Endothelial cell (in vitro differentiated cells): ENCODE measurements at places on chromosomes 2 and 18.

DNA sequence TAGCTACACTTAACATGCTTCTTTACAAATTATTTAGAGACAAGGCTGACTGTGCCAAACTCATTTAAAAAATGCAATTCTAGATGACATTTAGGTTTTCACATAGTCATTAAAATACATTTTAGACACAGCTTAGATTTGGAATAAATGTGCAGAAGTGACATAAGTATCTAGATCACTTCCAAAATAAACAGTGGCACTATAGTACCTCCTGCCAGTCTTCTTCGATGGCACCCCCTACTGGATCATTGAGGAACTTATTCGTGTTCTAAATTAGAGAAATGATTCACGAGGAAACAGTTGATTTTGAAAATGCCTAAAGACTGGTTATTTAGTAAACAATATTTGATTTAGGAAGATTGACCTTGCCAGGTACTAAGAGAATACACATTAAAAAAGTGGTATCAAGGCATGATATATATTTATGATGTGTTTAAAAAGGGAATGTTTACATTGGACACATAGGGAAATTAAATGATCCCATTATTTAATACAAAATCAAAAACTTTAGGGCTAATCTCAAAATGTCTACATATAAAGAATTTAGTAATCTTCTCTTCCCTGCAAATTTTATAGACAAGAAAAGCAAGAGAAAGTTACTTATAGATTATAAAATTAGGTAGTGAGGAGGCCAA is 323.9 kb downstream of the XIRP2 start:
- peak; percentile 56 for DNase-seq

DNA sequence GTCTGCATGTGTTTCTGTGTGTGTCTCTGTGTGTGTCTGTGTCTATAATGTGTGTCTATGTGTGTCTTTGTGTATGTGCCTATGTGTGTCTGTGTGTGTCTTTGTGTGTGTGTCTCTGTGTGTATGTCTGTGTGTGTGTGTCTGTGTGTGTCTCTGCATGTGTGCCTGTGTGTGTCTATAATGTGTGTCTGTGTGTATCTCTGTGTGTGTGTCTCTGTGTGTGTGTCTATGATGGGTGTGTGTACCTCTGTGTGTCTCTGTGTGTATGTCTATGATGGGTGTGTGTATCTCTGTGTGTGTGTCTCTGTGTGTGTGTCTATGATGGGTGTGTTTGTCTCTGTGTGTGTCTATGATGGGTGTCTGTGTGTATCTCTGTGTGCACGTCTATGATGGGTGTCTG is 126.2 kb upstream of the GPC1 start:
- no peak for DNase-seq

GRCh38 chr2:223585666-223586065 is 16.5 kb downstream of the SCG2 start:
- DNase-seq: no peak

- DNase-seq: no peak
Observed at GRCh38 chr2:236702657-236703372, 133.2 kb downstream of the ACKR3 start.

GRCh38 chr2:48755473-48755872 is at the start of gene LHCGR:
Gene LHCGR, minus strand, starts transcription at chr2:48755724. Its CDS starts 53 bp downstream, at chr2:48755671.
- DNase-seq: peak; percentile 39

- no peak for DNase-seq
Observed at GRCh38 chr2:73736378-73736777, 767 bp downstream of the TPRKB start.

DNA sequence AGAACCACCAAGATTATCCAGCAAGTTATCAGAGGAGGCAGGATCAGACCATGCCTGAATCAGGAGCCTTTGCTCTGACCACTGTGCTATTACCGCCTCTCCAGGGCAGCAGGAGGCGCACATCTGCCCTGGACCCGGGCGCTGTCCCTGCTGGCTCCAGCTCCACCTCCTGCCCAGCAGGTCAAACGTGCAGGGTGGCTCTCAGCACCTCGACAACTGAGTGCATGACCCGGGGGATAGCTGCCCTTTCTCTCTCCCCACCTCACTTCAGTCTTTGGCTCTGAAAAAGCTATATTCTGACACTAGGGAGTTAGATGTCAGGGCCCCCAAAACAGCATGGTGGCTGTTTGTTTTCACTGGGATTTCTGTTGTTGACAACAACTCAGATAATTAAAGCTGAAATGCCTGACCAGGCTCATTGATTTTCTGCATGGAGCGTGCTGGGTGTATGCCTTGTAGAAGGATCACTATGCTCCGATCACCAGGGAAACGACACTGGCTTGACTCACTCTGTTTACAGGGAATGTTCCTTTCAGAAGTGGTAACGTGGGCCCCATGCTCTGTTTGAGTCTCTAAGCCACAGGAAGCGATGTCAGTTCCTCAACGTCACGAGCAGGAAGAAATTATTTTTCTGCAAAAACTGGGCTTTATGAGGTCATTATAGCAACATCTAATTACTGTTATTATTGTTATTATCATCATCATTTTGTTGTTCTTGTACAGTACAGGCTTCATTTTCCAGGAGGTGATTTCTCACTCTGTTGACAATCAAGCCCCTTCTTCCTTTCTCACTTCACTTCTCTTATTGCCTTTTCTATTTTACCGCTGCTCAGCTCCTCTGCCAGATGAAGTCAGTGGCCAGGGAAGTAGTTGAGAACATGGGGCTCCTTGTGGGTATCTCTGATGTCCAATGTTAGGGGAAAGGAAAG is 125.6 kb downstream of the PLB1 start:
- DNase-seq: peak; percentile 35

DNA sequence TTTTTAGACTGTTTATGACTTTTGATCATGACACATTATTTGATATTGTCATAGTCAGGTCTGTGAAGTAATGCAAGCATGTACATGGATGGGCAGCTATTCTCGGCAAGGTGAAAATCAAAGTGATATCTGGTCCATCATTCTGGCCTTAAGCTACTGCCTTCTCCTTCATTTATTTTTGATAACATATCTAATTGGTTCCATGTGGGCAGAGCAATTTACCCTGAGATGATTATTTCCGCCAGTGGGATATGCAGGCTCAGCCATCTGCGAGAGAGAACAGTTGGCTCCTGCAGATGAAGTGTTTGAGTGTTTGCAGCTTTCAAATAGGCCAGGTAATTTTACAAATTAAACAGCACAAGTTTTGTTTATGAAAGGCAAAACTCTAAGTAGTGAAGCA is 116.4 kb downstream of the LYPD6 start:
- DNase-seq: no peak

DNA sequence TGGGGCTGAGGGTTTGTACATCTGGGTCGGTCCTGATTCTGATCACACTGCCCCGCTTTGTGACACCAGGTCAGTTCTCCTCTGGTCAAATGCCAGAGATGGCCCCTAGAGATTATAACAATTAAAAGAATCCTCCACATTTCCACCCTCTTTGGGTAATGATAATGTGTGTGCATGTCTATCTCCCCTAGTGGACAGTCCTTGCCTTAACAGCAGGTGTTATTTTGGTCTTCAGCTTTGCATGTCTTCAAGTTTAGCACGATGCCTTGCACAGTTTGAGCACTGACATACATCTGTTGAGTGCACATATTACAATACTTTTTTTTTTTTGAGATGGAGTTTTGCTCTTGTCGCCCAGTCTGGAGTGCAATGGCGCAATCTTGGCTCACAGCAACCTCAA is 25.7 kb upstream of the COX7A2L start:
- no peak for DNase-seq

DNA sequence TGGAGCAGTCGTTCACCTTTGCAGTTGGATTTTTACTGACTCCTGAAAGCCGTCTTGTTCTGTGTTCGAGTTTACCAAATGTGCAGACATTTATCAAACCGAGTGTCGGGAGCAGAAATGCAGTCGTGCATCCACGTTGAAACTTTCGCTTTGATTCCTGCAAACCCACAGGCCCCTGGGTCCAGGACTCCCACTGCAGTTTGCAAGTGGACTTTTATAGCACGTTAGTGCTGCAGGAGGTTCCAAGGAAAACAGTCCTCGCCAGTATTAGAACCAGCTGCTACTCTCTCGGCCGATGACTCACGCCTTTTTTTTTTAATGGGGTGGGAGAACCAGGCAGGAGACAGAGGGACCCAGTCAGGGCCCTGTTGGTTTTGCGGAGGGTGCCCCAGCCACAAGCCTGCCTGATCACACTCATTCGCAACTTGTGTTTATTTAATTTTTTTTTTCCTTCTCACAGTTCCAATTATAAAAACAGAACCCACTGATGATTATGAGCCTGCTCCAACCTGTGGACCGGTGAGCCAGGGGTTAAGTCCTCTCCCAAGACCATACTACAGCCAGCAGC is 90.1 kb downstream of the NFATC1 start:
- DNase-seq: no peak

GRCh38 chr2:49972699-49973098 is 818.4 kb upstream of the FSHR start:
- no peak for DNase-seq

DNA sequence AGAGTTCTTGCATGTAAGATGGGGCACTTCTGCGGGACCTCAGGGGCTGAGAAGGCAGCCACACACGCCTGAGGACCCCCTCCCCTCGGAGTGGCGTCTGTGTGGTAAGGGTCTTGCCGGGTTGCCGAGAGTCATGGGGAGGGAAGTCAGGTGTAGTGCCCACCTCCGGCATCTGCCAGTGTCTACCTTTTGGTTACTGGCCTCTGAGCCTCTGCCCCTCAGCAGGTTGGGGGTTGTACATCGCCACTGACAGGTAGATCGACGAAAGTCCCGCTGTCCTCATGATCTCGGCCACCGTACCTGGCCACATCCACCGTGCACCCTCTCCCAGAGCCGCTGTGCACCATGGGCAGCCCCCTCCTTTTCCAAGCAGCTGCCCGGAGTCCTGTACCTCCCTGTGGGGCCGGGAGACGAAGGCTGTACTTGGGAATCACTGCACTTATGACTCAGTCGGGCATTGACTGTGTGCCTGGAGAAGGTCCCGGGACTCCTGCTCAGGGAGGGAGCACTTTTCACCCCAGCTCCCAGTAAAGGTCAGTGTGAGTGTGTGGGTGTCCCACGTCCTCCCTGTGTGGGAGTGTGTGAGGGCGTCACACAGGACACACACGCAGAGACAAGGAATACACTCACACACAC is 332.4 kb upstream of the MYT1L start:
- no peak for DNase-seq

DNA sequence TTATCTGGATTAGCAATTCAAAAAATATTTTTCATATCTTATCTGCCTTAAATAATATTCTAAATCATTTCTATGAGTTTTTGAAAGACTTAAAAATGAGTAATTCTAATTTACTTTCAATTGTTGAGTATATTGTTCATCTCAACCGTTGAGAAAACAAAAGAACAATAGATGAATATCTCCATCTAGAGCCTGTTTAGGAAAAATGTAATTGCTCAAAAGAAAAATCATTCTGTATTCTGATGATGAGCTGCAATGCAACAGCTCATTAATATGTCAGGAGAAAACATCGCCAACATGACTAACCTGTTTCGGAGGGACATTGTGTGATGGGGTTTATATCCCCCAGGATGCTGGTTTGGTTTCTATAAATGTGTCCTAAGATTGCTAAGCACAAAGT is 417.6 kb downstream of the SUCLG1 start:
- DNase-seq: no peak

DNA sequence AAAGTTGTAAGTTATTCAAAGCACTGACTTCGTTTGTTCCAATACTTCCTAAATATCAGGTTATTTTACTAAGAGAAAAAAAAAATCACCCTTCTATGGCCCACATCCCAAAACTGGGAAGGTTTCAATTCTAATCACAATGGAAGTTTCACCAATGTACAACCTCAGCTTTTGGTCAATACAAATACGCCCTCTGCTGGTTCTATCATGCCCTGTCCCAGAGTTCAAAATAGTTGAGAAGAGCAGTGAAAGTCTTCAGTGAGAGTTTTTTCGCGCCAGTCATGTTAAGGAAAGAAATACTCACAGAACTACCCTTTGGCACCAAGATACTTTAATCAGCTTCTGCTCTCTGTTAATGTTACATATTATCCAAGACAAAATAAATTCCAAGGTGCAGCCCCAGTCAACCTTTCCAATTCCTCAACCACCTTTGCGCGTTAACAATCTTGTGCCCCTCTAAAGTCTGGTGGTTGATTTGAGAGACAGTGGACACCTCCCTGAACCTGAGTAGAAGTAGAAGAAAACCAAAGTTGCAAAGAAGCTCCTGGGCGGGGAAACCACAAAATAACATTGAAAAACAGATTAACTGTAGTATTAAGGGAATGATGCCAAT is 59.9 kb downstream of the SUMO1 start:
- DNase-seq: peak; percentile 65
